ENCODE measurements at places on chromosomes 6 and 20.

DNA sequence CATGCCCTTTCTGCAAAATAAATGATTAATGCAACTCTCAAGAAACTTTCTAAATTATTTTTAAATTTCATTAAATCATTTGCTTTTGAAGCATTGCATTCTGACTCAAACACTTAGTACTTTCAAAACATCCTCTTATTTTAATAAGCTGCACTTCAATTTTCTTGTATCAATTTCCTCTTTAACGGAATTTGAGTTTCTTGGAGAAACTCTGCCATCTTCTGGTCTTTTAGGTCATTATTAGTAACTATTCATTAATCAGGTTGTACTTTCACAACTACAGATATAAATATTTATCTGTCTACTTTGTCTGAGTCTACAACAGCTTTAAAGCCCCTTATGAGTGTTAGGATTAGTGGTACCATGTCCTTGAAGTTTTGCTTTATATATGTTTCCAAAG lies 30.2 kb downstream of the TMX4 start:
- DNase-seq, result no peak

- no peak for DNase-seq
These were observed 257.4 kb downstream of the PLCB1 start for GRCh38 chr20:8389381-8390036.

DNA sequence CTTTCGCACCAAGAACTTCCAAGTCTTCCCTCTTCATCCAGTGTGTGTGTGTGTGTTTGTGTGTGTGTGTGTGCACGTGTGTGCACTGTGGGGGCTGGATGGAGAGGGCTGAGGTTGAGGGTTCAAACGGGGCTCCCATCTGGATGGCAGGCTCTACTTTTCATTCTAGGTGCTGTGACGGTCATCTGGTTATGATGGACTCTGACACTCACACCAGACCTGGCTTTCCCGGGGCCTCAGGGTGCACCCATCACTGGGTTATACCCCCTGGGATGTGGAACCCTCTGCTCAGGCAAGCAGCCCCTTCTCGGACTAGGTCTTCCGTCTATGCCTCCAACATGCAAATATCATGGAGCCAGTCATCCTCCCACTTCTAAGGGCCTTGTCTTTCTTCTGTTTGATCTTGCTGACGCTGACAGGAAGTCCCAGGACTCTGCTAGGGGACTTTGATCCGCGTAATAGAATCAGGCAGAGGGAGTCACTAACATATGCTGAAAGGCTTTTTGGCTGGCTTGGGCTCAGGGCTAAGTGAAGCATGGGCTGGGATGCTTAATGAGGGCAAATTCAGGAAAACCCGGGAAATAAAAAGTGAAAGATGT lies 313.6 kb downstream of the CDC5L start:
- DNase-seq, result no peak

- no peak for DNase-seq
These were observed 89.8 kb upstream of the UST start for GRCh38 chr6:148657048-148657447.
